ENCODE measurements at places on chromosomes 1 and 21. TPM values are rescaled to one million over a fixed set of nuclear protein-coding genes. Genes with fewer than 3 reads are reported as not detected.
A peak's percentile ranks its signal among the peaks of the same experiment; 100 is the strongest.

CCDC27 gene
- not detected for total RNA-seq

DNA sequence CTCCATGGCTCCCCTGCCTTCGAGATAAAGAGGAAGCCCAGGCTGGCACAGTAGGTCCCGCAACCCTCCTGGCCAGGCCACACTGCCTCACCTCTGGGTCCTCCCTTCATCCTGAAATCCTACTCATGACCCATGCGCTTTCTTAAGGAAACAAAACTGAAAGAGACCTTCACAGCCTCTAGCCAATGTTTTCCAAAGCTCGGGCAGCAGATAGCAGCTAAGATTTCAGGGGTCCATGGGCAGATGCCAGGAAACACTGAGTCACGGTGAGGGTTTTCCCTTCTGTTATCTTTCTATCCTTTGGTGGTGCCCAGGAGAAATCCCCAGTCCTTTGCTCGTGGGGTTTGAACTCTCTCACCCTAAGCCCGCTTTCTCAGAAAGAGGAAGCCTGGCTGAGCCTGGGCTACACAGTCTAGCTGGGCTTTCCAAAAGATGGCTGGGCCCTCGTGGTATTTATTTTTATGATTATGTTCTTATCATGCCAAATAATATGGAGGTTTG, 26.6 kb downstream of the TTC39A start:
- no peak for DNase-seq

ITGB2 gene
- total RNA-seq, result 278 TPM

GRCh38 chr1:65668368-65668767, 124.3 kb upstream of the PDE4B start:
- DNase-seq, result no peak

GRCh38 chr1:180247061-180247460, 17.0 kb downstream of the LHX4 start:
- no peak for DNase-seq

DNA sequence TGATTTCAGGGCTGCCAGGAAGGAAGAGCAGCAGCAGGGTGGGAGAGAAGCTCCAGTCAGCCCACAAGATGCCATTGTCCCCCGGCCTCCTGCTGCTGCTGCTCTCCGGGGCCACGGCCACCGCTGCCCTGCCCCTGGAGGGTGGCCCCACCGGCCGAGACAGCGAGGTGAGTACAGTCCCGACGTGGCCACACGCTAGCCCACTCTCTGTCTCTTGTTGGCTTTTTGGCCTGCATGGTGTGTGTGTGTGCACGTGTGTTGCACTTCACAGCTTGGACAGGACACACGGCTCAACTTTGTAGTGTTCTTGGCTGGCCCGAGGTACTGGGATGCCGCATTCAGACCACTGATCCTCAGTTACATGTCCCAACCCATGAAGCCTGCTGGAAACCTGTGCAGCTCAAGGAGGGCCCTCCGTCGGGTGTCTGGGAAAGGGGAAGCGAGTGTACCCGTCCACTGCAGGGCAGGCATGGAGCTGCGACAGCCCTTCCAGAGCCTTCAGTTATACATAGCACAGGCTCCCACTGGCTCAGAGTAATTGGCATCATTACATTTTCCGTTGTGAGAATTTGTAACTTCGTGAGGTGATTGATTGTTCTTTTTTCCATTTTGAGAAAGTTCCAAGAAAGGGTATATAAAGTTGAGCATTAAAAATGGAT, 454 bp downstream of the CORT start:
- no peak for DNase-seq

DNA sequence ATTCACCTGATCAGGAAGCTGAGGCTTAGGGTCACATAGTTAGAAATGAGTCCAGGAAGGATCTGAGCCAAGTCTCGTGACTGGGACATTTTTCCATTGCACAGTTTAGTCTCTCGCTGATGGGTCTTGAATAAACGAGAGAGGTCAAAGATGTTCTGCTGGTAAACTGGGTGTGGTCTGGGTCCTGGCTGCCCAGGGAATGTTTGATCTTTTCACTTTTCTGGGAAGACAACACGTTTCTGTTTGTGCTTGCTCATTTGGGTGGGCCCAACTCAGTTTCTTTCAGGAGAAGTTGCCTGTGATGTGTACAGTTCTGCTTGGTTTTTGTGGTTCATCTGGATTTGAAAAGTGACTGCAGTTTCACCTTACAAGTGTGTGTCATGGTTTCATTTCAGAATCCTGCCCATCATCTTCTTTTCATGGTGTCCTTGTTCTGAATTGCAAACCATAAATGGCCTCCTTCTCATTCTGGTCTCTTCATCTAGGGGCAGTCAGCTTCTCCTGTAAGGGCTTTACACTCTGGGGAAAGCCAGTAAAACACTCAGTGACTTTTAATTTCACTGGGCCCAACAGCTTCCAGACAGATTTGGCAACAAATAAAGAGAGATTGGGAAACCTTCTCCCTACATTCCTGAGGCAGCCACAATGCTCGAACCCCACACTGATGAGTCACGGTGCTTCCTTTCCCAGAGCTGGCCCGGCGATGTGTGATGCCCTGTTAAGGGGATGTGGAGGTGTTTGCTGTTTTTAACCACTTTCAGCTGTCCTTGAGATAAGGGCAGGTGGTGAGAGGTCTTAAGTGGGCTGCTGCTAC, 7.2 kb upstream of the TACSTD2 start:
- DNase-seq, result no peak

DNA sequence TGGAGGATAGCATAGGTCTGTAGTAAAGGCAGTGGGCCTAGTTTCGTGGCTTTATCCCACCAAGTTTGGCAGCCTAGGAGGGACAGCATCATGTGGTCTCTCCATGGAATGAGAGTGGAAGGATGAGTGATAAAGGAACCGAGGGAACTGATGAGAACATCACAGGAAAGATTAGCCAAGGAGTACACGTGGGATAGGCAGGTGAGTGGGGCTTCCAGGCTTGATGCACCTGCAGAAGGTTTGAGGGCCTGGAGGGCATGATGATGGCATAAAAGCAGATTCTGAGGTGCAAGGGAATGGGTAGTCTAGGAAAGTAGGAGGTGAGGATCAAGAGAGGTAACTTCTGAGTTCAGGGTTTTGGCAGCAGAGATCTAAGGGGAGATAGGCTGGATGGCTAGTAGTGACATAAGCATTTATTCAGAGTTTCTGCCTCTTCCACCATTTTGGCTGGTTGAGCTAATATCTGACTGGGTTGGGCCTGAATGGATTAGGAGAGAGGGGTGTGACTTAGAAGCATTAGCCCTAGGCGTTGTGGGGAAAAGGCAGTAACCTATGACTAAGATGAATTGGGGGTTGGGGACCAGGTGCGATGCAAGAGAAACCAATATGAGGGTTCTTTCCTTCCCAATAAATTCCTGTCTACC, 9.1 kb downstream of the PTGFRN start:
- DNase-seq, result no peak

APCS gene
- total RNA-seq, result not detected

OR14I1 gene
- total RNA-seq, result not detected

- no peak for DNase-seq
Measured at GRCh38 chr1:24727501-24728216, 17.6 kb upstream of the CLIC4 start.

GRCh38 chr1:192445839-192446489, 129.2 kb downstream of the RGS21 start:
- DNase-seq, result peak; percentile 37

- no peak for DNase-seq
Measured at GRCh38 chr1:217527151-217527550, 103.7 kb downstream of the GPATCH2 start.

DNA sequence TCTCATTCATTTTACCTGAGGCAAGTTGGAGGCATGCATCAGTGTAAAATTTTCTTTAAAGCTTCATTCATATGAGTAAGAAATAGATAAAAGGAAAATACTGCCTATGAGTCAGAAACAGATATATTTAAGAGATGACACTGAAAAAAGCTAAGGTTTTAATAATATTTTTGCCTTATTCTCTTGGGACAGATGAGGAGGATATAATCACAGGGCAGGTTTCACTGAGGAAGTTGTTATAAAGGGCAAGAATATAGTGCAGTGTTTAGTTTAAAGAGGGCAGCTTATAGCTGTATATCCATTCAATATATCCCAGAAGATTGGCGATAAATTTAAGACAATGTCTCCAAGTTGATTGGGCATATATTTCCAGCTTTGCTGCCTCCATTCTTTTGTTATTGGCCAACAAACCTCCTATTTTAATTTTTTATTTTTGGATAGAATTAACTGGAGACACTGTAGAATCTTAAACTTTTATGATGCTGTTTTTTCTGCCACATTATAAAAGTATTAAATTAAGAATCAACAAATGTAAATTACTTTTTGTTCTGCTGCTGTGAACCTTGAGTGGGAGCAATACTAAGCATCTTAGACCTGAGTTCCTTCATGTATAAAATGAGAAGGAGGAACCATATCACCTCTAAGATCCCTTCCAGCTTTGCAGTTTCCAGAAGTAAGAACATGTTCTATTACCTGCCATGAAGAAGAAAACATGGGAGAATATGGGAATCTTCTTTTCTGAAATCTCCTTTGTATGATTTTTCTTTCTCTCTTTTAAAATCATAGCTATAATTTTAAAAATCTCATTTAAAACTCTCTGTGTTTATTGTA, 171.6 kb downstream of the S1PR1 start:
- DNase-seq, result no peak

DNA sequence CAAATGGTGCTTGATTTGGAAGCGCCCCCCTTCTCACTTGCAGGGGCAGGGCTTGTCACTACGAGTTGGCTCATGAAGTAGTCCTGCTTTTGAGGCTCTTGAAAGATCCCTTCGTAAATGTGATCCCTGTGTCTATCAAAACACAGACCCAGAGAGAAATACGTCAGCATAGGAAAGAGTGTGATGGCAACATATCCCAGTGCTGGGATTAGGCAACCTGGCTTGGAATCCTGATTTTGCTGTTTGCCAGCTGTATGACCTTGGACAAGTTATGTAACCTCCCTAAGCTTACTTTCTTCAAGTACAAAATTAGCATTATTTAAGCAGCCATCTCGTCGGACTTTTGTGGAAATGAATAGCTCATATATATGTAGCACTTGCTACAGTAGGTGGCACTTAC, 228.4 kb downstream of the ATG4C start:
- DNase-seq, result no peak

DNA sequence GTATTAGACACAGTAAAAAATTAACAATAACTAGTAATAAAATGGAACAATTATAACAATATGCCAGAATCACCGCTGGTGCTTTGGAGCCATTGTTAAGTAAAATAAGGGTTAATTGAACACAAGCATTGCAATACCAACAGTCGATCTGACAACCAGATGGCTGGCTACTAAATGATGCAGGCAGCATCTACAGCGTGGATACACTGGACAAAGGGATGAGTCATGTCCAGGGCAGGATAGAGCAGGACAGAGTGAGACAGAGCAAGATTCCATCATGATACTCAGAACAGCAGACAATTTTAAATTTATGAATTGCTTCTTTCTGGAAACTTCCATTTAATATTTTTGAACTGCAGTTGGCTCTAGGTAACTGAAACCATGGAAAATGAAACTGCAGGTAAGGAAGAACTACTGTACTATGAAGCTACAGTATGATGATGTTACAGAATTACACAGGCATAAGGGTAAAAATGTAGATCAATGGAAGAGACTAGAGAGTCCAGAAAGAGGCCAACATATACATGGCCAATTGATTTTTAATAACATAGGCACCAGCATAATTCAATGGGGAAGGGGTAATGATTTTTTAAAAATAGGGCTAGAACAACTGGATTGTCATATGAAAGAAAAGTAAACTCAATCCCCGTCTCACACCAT, 168.7 kb downstream of the RRAGC start:
- no peak for DNase-seq

DNA sequence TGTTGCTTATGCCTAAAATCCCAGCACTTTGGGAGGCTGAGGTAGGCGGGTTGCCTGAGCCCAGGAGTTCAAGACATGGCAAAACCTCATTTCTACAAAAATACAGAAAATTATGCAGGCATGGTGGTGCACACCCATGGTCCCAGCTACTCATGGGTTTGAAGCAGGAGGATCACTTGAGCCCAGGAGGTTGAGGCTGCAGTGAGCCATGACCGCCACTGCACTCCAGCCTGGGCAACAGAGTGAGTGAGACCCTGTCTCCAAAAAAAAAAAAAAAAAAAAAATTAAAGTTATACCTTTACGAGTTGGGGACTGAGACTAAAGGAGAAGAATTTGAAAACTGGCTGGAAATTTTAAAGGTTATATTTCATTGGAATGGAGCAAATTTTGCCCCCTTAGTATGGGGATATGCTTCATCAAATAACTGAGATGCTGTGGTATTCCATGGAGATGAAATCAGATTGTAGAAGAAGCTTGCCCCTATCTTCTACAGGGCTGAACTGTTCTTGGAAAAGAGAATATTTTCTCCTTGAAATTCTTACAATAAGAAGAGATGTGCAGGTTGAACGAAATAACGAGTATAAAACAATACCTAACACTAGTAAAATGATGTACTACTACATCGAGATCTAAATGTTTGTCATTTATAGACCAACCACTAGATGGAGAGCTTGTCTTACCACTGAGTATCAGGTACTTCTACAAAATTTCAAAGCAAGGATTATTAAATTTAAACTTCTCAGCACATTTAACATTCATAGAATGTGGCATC, 34.9 kb upstream of the SCYL3 start:
- peak; percentile 52 for DNase-seq

- no peak for DNase-seq
Measured at GRCh38 chr1:81689531-81689941, 111.2 kb upstream of the ADGRL2 start.

- DNase-seq, result peak; percentile 60
Measured at GRCh38 chr1:248924696-248925532, 18.9 kb downstream of the PGBD2 start.

DNA sequence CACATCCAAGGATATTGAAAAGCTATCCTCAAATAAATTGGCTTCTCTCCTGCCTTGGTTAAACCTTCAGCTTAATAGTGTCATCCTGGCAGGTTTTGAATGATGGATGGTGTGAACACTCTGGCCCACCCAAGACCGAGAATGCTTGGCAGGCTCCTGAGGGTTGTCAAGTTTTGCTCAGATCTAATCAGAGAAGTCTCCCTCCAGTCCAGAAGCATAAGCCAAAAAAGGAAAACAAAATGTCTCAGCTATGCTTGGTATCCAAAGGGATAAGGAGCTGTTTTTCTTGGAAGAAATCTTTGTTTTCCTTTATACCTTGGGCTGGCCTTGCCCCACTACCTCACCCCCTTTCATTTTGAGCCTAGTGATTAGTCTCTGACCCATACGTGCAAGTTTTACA, 172.7 kb downstream of the CRB1 start:
- DNase-seq, result no peak

RPTN gene
- total RNA-seq, result not detected

DNA sequence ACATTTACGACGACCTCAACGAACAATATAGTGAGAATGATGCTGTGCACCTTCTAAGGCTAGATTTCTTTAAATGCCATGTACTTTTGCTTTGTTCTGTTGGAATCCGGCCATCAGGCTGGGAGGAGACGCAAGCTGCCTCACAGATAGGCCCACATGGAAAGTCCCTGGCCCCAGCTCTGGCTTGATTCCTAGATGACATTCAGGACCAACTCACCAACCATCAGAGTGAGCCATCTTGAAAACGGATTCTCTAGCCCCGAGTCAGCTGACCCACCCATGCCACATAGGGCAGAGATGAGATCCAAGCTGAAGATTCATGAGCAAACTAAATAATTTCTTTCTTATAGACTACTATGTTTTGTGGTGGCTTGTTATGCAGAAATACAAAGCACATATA, 164.4 kb downstream of the ZNF281 start:
- DNase-seq, result no peak

GRCh38 chr21:45376459-45377324, 28.3 kb upstream of the COL18A1 start:
- DNase-seq, result no peak

GRCh38 chr1:171858696-171859095, 17.4 kb downstream of the DNM3 start:
- DNase-seq, result no peak

- no peak for DNase-seq
Measured at GRCh38 chr1:170967042-170967910, 31.9 kb downstream of the MROH9 start.

GRCh38 chr1:116299248-116299647, 73.8 kb upstream of the ATP1A1 start:
- no peak for DNase-seq

Data from CD4-positive, alpha-beta memory T cell (primary cell).